ENCODE measurements at places on chromosomes 11 and 22.

- DNase-seq, result no peak
These were observed 647.3 kb downstream of the TBC1D22A start for GRCh38 chr22:47409539-47410275.

- no peak for DNase-seq
These were observed 13.1 kb upstream of the ABCC8 start for GRCh38 chr11:17489751-17490150.

DNA sequence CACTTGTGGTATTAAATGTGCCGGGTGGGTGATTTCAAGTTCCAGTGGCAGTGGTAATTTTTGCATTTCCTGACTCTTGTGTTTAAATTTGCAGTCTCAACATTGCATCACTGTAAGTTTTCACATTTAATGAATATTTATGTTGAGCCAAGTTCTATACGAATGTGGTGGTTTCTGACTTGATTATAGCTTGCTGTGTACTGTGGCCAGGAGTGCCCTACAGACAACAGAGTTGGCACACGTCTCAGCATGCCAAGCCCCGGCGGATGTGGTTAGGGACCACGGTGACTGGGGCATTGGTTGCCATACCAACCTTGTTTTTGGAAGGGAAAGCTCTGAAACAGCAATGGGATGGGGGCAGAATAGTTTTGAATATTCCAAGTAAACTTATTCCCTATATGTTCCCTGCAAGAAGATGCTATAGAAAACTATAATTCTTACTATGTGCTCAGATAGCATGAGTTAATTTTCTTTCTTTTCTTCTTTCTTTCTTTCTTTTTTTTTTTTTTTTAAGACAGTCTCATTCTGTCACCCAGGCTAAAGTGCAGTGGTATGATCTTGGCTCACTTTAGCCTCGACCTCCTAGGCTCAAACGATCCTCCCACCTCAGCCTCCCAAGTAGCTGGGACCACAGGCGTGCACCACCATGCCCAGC lies 16.0 kb downstream of the ZNRF3 start:
- no peak for DNase-seq

DNA sequence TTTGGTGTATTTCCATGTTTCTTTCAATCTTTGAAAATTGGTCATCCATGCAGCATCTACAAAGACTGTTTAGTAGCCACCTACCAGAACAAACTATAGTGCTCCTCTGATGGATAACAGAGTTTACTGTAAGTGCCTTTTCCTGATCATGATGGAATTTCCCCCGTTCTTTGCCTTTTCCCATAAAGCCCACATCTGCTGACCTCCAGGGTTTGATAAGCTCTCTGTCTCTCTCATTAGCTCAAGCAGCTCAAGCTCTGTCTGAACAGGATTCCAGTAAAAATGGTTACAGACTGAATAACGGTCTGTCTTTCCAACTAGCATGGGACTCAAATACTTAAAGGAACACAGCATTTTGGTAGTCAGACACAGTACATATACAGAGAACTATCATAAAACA lies 308.4 kb upstream of the SORL1-AS1 start:
- no peak for DNase-seq

DNA sequence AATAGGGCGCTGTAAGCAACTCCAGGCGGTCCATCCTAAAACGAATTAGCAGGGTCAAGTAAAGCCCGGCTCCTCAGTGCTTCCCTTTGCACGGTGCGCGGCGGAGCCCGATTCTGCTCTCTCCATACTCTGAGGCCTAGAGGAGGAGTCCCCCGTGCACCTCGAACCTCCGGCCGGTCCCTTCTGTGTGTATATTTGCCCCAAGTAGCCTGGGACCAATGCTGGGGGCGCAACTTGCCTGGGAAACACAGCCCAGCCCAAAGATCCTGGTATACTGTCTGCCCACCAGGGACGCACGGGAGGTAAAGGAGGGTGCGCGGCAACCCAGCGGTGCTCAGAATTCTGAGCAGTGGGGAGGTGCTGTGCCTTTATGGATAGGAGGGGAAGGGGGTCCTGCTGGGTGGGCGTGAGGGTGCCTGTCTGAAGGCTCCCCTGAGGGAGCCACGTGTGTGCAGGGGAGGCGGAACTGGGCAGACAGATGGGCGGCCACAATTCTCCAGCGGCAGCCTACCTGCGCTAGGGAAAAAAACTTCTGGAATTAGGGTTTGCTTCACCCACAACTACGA lies 4.8 kb upstream of the TBX1 start:
- DNase-seq, result no peak

- no peak for DNase-seq
These were observed 17.8 kb upstream of the GLB1L2 start for GRCh38 chr11:134313821-134314607.

DNA sequence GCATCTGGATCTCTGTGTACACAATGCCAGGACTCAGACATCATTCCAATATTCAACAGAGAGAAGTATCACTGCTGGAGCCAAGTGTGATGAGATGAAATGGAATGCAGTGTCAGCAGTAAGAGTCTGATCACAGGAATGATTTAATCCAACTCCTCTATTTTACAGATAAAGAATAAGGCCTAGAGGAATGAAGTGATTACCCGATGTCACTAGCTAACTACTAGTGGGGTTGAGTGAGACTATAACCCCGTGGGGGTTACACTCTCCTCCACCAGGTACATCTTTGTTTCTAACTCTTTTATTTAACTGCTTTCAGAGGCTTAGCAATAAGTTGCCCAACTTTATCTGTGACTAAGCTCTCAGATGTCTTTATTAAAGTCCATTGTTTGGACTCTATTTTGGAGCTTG lies 94.2 kb upstream of the FAT3 start:
- DNase-seq, result no peak

DNA sequence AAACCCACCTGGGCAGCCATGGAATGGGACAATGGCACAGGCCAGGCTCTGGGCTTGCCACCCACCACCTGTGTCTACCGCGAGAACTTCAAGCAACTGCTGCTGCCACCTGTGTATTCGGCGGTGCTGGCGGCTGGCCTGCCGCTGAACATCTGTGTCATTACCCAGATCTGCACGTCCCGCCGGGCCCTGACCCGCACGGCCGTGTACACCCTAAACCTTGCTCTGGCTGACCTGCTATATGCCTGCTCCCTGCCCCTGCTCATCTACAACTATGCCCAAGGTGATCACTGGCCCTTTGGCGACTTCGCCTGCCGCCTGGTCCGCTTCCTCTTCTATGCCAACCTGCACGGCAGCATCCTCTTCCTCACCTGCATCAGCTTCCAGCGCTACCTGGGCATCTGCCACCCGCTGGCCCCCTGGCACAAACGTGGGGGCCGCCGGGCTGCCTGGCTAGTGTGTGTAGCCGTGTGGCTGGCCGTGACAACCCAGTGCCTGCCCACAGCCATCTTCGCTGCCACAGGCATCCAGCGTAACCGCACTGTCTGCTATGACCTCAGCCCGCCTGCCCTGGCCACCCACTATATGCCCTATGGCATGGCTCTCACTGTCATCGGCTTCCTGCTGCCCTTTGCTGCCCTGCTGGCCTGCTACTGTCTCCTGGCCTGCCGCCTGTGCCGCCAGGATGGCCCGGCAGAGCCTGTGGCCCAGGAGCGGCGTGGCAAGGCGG lies 11.4 kb upstream of the ARHGEF17 start:
- no peak for DNase-seq

DNA sequence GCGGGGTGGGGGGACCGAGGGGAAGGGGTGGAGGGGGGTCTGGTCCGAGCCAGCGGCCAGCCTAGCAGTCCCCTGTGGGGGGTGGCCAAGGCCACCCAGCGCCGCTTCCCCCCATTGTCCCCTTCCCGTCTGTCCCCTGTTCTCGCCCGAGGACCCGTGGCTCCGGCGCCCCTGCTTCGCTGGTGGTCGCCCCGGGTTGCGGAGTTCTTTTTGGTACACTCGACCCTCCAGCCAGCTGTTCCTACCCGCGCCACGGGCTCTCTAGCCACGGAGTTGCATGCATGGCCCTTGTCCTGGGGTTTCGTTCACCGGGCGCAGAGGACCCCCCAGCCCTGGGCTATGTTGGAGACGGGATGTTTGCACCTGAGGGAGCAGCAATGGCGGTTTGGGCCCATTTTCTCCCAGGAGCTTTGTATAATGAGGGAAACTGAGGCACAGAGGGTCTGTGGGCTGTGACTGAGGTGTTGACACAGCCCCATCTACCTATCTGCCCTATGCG lies 489 bp downstream of the RNF214 start:
- DNase-seq, result no peak

- no peak for DNase-seq
These were observed 48.7 kb downstream of the KDM2A start for GRCh38 chr11:67167719-67168118.

GRCh38 chr22:39693943-39694500 lies 123.5 kb downstream of the CACNA1I start:
- DNase-seq, result no peak

- no peak for DNase-seq
These were observed 9.2 kb upstream of the MAPK1 start for GRCh38 chr22:21876486-21877176.

DNA sequence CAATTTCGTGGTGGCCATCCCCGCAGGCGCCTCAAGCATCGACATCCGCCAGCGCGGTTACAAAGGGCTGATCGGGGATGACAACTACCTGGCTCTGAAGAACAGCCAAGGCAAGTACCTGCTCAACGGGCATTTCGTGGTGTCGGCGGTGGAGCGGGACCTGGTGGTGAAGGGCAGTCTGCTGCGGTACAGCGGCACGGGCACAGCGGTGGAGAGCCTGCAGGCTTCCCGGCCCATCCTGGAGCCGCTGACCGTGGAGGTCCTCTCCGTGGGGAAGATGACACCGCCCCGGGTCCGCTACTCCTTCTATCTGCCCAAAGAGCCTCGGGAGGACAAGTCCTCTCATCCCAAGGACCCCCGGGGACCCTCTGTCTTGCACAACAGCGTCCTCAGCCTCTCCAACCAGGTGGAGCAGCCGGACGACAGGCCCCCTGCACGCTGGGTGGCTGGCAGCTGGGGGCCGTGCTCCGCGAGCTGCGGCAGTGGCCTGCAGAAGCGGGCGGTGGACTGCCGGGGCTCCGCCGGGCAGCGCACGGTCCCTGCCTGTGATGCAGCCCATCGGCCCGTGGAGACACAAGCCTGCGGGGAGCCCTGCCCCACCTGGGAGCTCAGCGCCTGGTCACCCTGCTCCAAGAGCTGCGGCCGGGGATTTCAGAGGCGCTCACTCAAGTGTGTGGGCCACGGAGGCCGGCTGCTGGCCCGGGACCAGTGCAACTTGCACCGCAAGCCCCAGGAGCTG lies 24.8 kb downstream of the ADAMTS15 start:
- no peak for DNase-seq

GRCh38 chr22:49214976-49215375 lies 612.7 kb downstream of the BRD1 start:
- no peak for DNase-seq

GRCh38 chr22:37710675-37711074 lies 13.8 kb downstream of the TRIOBP start:
- DNase-seq, result no peak

DNA sequence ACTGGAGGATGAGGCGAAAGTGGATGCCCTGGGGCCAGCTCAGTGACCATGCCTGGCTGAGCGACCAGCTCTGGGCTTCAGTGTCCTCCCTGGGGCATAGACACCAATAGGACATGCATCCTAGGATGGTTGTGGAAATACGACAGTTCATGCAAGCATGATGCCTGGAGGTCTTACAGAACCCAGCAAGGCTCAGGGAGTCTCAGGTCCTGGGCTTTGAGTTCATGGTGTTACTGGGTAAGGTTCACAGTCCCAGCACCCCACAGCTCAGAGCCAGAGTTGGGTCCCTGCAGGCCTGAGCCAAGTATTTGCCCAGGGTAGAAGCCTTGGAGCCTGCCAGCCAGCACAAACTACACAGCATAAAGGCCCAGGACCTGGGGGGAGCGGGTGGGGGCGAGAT lies 4.2 kb upstream of the SUSD2 start:
- DNase-seq, result no peak

- DNase-seq, result no peak
These were observed 49.5 kb downstream of the ARFGAP2 start for GRCh38 chr11:47127213-47127612.

- DNase-seq, result no peak
These were observed 61.8 kb upstream of the CRYBB3 start for GRCh38 chr22:25137577-25138525.

DNA sequence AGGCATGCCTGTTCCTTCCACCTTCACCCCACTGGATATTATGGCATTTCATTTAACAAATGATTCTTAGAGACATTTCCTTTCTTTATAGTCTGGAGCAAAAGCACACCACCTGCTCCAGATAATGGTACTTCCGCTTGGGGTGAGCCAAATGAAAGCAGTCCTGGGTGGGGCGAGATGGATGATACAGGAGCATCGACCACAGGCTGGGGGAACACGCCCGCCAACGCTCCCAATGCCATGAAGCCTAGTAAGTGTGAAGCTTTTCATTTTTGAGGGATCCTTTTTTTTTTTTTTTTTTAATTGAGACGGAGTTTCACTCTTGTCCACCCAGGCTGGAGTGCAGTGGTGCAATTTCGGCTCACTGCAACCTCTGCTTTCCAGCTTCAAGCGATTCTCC lies 76.3 kb upstream of the ADSL start:
- DNase-seq, result no peak

DNA sequence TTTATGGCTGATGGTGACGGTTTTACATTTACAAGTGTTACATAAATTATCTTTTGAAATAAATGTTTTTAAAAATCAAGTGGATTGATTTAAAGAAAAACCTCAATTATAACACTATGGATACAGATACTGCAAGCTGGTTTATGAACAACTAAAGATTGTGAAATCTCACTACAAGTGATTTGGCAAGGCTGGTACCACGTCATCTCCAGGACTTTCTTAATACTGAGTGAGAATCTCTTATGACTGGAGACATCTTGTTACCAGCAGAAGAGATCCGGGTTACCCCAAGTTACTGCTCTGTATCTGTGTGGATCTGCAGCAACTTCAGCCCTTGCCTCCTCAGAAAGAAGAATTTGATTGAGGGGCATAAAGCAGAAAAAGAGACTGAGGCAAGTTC lies 452.9 kb downstream of the MN1 start:
- no peak for DNase-seq

Data from stimulated activated CD8-positive, alpha-beta memory T cell treated with anti-CD3 and anti-CD28 coated beads, Interleukin-2, amount 100 ng/mL, for 1 hour (primary cell).